AML-193 (cell line): ENCODE measurements at places on chromosomes 7 and 10.

GRCh38 chr10:94085288-94085687 is 91.6 kb downstream of the PLCE1 start:
- no peak for DNase-seq

GRCh38 chr10:64090865-64091264 is 569.7 kb downstream of the REEP3 start:
- DNase-seq: no peak

DNA sequence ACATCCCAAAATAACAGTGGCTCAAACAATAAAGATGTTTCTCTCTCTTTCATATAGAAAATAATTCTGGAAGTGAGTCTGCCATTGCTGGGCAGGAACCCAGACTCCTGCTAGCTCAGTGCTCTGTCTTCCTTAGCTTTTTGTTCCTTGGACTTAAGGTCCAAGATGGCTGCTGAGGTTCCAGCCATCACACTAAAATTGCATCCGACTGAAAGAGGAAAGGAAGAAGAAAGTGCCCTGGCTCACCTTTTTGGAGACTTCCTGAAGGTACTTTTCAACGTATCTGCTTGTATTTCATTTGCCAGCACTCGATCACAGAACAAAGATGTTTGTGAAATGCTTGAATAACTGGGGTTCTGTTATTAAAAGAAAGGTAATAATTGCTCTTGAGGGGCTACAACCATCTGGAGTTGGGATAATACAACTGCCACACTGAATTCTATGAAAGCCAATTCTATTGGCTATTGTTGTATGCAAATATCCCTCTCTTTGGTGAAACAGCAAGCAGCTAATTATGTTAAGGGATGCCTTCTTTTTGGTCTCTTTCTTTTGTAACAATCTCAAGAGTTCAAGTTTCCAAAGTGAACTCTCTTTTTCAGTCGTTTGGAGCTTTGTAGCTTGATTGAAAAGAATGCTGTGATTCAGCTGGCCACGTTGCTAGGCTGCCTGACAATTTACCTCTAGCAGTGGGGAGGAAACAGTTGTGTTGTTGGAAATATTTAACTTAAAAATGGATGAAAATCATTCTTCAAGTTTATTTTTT is 83.9 kb downstream of the BAMBI start:
- no peak for DNase-seq

DNA sequence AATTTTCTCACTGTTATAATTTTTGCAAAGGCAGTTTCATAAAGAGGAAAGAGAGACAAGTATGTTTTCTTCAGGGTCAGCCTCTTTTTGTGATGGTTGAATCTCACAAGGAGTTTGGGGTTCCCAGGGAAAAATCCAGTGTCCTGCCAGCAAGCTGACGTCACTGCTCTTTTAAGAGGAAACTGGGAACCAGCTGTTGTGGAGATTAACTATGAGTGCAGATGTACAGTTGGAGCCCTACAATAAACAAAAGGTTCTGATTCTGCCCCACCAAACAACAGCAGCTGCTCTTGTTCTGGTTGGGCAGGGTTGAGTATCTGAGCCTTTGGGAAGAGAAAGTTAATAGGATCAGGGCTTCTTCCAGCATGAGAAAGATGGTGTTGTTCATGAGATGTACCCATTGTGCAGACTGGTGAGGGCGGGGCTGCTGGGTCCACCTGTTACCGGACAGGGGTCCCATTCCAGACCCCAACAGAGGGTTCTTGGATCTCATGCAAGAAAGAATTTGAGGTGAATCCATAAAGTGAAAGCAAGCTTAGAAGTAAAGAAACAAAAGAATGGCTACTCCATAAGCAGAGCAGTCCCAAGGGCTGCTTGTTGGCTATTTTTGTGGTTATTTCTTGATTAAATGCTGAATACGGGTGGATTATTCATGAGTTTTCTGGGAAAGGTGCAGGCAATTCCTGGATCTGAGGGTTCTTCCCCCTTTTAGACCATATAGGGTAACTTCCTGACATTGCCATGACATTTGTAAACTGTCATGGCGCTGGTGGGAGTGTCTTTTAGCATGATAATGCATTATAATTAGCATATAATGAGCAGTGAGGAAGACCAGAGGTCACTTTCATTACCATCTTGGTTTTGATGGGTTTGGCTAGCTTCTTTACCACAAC is 12.5 kb downstream of the PRF1 start:
- DNase-seq: no peak

GRCh38 chr10:99123851-99124250 is 111.8 kb downstream of the HPSE2 start:
- DNase-seq: no peak

GRCh38 chr7:144632724-144633123 is 203.1 kb downstream of the TPK1 start:
- no peak for DNase-seq

GRCh38 chr7:101586078-101586905 is 42.8 kb downstream of the MYL10 start:
- DNase-seq: no peak

GRCh38 chr7:36942955-36943354 is 218.7 kb upstream of the AOAH start:
- DNase-seq: no peak

DNA sequence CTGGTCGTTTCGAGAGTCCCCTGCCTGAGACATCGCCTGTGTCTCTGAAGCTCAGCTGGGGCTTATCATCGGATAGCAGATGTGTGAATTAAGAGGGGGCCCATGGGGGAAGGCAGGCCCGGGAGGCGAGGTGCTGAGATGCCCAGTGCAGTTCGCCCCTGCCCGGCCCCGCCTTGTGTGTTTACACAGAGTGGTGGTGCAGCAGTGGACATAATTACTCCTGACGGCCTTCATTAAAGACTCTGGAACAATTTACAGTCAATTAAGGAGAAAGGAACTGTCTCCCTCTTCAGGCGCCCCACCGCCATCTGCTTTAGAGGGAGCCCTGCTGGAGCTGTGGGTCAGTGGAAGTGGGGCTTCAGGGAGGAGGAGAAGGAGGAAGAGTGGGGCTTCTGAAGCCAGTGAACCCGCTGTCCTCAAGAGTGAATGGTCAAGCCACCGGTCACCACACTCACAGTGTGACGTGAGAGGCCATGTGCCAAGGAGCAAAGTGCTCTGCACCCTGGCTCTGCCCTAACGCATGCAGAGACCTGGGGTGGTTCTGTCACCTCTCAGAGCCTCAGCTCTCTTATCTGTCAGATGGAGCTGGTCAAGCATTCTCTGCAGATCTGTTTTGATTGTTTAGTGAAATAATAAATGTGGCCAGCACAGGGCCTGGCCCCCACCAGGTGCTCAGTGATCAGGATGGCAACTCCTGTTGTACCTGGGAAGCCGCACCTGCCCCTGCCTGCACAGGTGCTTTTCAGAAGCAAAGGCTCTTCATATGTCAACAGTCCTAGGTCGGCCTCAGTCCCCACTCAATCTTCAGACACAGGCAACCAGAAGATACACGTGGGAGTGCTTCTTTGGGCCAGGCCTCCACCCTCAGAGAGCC is 65.6 kb downstream of the CDH23 start:
- DNase-seq: no peak

GRCh38 chr10:51528527-51528926 is 170.9 kb downstream of the CSTF2T start:
- no peak for DNase-seq

- DNase-seq: no peak
These were observed 12.9 kb downstream of the BAG3 start for GRCh38 chr10:119663866-119664698.

- no peak for DNase-seq
These were observed 382.5 kb upstream of the SORCS1 start for GRCh38 chr10:107546986-107547385.
